Activated CD4-positive, alpha-beta T cell treated with anti-CD3 and anti-CD28 coated beads, Interleukin-2, Interleukin-6, amounts not matched to agents 100 ng/mL and 50 ng/mL, durations not matched to agents 16 hours and 8 hours (primary cell): ENCODE measurements at places on chromosomes 7 and 10.

DNA sequence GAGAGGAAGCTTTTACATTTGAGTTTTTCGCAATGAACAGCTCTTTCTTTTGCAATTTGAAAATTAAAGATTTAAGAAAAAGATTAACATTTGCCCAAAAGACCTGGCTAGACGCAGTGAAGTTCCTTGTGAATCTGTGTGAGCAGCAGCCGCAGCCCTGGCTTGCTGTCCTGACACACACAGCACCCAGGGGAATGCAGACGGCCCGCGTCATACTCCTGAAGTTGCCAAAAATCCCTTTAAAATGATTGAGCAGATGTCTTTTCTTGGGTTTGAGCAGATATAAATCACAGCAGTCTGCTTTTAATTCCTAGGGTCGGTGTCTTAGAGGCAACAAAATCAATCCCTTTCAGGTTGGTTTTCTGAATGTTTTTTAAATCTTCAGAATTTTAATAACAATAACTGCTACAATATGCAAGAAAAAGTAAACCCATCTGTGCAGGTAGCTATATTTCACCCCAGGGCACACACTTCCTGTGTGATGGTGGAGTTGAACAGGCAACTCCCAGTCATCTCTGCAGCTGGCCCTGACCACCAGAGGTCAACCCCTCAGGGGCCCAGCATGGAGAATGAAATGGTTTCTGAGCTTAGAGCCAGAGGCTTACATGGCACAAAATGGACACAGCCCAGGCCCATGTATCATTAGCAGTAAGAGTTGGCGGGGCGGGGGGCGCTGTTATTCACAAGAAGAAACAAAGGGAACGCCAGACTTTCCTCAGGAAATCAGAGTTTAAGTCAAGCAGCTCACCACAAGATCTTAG lies 32.2 kb upstream of the TRIL start:
- DNase-seq, result no peak

- peak; percentile 19 for DNase-seq
Observed at GRCh38 chr7:77627309-77627676, 69.0 kb upstream of the RSBN1L start.

GRCh38 chr7:28132959-28133870 lies 47.4 kb downstream of the JAZF1 start:
- DNase-seq, result no peak

DNA sequence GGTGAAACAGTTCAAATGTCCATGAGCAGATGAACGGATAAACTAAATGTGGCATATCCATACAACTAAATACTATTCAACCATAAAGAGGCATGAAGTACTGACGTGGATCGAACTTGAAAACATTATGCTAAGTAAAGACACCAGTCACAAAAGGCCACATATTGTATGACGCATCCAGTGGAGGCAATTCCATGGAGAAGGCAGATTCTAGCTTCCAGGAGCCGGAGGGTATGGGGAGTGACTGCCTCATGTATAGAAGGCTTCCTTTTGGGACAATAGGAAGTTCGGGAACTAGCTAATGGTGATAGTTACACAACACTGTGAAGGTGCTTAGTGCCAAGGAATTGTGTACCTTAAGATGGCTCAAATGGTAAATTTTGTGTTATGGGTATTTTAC lies 98.4 kb downstream of the VIPR2 start:
- no peak for DNase-seq

DNA sequence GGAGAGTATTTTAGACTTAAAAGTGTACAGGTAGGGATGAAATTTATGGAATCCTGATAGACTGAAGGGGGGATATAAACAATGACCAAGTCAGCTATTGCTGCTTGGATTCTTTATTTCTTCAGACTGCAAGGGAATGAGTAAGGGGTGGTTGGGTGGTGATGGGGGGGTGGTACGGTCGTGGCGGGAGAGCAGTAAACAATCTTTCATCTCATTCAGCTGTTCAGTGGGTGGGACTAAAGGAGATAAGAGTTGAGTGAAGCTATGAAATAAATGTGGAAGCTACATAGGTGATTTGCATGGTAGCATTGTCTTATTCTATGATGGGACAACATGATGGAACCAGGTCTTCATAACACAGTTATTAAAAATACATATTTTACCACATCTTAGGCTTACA lies 1.8 kb downstream of the SEPTIN7 start:
- DNase-seq, result no peak

GRCh38 chr10:13499150-13499549 lies 29.7 kb downstream of the BEND7 start:
- no peak for DNase-seq
